NCI-H2081 (cell line): ENCODE measurements at places on chromosomes 16 and 17.
A peak's percentile ranks its signal among the peaks of the same experiment; 100 is the strongest.

GRCh38 chr17:39740357-39741111 is 2.8 kb downstream of the GRB7 start:
- peak; percentile 51 for DNase-seq

- no peak for DNase-seq
These were observed 354.1 kb downstream of the SOX9 start for GRCh38 chr17:72474719-72475477.

GRCh38 chr17:61416540-61417363 is 17.1 kb downstream of the TBX2 start:
- DNase-seq, result peak; percentile 67

DNA sequence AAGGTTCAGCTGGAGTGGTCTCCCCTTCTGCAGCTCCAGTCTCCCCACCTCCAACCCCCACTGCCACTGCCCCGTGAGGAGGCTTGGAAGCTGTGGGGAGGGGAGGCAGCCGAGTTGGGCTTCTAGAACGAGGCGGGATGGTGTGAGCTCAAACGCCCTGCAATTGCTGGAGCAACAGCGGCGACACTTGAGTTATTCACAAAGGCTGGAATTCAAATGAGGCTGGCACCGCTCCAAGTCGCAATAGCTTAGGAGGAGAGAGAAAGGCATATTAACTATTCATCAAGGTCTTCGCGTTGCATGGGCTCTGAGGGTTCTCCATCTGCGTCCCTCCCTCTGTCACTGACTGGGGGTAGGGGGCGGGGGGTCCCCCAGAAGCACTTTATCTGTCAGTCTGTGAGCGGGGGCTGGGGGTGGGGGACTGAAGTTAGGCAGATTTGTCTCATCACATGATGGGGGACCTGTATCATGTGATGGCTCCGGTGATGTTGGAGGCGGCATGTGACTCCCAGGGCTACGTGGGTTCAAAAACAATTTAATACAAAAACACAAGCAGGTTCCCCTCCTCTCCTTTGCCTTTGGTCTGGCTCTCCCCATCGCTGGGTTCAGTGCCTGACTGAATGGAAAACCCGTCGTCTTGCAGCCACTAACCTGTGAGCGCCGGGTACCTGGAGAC is 70.5 kb downstream of the RBBP6 start:
- DNase-seq, result no peak

DNA sequence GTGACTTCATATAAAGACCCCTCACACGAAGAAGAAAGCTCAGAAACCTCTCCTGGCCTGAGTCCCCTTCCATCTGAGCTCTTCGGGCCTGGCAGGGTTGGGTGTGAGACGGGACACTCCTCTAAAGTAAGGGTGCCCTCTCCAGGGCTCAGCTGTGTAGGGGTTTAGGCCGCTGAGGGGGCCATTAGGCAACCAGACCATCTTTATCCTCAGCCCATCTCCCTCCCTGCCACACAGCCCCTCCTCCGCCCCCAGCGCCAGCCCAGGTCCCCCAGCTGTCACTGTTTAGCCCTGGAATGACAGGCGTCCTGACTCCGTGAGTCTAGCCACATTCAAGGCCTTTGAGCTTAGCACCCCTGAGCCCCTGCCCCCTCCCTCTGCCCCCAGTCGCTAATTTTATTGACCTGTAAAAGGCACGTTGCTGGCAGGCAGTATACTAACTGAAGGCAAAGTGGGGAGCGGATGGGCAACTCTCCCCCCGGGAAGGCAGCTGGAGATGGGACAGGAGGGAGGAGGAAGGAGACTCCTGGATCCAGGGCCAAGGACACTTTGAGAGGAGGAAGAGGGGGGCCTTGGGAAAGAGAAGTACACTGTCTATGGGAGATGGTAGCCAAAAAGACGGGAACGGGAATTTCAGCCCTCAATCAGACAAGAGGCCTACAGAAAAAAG is 592 bp upstream of the ZNF385C start:
- no peak for DNase-seq

GRCh38 chr16:29962344-29962994 is 590 bp downstream of the TMEM219 start:
- DNase-seq, result no peak

- DNase-seq, result no peak
These were observed 75.6 kb upstream of the CIBAR2 start for GRCh38 chr16:85187886-85188285.

GRCh38 chr16:55471448-55472097 is 7.4 kb upstream of the MMP2 start:
- DNase-seq, result no peak

DNA sequence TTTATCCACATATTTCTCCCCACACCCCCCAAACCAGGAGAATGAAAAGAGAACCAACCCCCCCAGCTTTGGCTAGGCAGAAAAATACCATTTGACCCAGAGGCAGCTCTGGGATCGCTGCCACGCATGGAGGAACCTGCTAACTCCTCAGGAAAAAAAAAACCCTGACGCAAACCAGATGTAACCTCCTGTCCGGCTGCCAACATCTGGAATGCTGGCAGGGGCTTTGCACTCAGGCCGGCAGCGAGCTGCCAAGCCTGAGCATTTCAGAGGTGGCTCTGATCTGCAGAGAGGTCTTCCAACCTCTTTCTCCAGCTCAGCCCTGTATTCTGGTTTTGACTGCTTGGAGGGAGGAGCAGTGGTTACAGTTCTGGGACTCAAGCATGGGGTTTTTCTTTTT is 8.2 kb downstream of the IGFBP4 start:
- DNase-seq, result no peak
